Keratinocyte (primary cell): ENCODE measurements at places on chromosomes 6 and 20.

DNA sequence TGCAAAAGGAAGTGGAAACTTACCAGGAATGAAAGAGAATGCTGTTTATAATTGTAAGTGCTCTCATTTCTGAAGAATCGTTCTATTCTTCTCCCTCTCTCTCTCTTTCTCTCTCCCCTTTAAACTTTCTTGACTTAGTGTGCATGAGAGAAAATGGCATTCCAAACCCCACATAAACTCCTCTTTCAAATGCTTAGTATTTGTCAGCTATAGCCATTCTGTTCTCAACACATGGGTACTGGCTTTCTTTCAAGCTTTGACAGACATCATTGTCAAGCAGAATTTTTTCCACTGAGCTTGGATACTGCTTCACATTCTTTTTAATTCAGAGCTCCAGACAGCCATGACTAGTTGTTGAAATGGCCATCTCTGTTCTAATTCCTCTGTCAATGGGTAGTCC is 51.1 kb upstream of the PREP start:
- DNase-seq: no peak

DNA sequence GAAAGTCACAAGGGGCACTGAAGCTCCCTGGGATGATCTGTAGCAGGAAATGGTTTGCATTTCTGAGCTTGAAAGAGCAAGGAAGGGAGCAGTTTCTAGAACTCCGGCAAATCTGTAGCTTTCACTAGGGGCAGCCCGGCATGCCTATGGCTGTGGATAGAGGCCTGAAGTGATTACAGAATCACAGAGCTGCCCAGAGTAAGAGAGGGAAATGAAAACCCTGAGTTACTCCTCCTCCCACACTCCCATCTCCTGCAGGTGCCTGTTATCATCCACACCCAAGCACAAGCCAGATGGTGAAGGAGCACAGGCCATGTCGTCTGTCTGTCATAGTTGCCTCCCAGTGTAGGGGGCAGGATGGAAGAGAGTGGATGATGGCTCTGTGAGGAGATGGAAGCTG is 37.1 kb downstream of the HLA-F start:
- DNase-seq: no peak

- no peak for DNase-seq
Measured at GRCh38 chr20:896501-897025, 19.6 kb downstream of the ANGPT4 start.

DNA sequence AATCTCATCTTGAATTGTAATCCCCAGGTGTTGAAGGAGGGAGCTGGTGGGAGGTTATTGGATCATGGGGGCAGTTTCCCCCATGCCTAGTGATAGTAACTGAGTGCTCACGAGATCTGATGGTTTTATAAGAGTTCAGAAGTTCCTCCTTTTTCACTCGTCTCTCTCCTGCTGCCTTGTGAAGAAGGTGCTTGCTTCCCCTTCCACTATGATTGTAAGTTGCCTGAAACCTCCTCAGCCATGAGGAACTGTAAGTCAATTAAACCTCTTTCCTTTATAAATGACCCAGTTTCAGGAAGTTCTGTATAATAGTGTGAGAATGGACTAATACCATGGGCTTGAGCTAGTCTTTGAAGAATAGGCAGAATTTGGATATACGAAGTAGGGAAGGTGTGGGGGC is 113.9 kb downstream of the RIN2 start:
- DNase-seq: no peak

DNA sequence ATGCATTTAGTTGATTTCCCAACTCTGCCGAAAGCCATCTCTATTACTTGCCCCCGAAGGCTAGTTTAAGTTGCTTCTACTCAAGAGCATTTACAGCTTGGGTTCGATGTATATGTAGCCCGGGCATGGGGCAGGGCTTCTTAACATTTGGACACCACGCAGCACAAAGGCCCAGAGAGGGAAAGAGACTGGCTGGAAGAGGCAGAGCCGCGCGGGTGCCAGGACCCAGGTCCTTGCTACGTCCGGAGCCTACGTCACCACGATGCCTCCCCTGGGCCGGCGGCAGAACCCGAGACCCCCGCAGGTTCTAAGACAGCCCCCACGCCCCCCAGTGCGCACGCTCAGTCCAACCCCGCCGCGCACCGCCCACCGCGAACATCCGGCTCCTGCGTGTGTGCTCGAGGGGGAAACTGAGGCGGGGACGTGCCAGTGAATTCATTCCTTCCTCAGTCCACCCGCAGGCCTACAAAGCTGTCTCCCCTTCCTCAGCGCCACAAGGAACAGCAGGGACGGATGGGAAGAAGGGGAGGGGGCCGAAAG is 367 bp upstream of the PCIF1 start:
- DNase-seq: no peak

DNA sequence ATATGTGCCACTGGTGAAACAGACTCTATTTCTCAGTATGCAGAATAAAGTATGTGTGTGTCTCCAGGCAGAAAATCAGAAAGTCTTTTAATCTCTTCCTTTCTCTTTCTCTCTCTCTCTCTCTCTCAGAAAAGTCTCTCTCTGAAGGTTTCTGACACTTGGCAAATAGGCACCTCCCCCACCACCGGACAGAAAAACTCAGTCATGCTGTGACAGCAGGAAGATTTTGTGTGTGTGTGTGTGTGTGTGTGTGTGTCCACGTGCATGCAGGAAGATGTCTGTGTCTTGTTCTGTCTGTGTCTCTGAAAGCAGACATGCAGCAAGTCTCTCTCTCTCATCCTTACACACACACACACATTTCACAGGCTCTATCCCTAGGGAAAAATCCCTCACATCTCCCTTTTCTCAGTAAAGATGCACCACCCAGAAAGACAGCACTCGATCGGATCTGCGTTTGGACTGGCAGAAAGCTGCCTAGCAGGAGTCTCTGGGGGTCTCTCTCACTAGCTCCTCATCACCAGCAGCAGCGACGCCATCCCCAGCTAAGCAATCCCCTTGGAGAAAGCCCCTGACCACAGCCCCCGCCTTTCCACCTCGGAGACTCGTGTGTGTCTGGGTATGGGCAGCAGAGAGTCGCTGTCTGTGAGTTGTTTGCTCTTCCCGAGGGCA is 98.3 kb downstream of the EDN3 start:
- DNase-seq: no peak

- peak; percentile 33 for DNase-seq
Measured at GRCh38 chr6:52929321-52930164, 20.0 kb upstream of the GSTA3 start.

DNA sequence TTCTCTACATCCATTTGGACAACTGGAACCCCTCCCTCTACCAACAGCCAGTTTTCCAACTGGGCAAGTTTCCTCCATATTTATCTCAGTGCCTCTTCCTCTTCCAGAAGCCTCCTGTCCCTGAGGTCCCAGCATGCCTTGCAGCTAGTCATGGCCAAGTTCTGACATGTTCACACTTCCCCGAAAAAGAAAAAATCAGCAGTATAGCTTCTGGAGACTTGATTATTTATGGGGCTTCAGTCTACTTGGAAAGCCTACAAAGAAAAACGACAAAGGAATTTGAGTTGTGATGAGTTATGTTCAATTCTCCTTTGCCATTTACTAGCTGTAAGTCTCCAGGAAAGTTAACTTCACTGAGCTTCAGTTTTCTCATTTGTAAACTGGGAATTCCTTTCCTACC is 406.5 kb downstream of the MAFB start:
- no peak for DNase-seq

DNA sequence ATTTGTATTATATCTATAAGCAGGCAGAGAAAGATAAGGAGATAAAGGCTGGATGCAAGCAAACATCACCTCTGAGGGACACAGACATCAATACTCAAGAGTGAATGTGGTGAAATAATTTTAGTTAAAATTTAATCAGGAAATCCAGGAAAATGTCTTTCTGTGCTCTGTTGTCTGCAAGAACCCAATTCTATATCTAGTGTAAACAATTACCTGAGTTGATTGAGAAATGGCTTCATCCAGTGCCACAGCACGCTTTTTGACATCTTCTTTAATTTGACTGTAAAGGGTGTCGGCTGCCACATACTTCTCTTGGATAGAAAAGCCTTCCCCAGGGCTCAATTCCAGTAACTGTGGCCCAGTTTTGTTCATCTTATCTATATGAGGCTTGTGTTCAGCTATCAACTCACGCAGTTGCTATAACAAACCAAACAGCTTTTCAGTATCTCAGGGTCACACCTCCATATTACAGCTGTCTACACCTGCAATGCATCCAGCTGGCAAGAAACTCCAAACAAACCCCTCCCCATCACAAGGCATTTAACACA is 131.6 kb downstream of the DST start:
- DNase-seq: no peak

DNA sequence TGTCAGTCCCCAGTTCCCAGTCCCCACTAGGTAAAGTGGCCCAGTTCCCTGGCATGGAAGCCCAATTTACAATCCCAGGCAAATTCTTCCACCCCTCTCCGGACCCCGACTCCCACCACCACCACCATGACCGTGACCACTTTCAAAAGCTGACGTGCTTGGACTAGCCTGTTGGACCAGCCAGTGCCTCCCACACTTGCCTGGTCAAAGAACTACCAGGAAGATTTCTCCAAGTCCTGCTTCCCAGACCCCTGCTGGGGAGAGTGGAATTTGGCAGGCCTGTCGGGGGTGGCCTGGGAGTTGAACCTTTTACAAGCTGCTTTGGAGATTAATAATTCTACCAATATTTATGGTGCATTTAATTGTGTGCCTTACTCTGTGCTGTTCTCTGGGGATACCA is 1.4 kb upstream of the PTPRT start:
- DNase-seq: no peak

- DNase-seq: peak; percentile 94
Measured at GRCh38 chr6:36914227-36914794, 28.6 kb downstream of the C6orf89 start.

GRCh38 chr20:21232546-21233280 is 70.4 kb upstream of the XRN2 start:
- DNase-seq: no peak

- DNase-seq: no peak
Measured at GRCh38 chr6:12092762-12093161, 80.7 kb downstream of the HIVEP1 start.

- no peak for DNase-seq
Measured at GRCh38 chr6:128244751-128245405, 275.5 kb downstream of the PTPRK start.

GRCh38 chr6:35831257-35832007 is 26.3 kb downstream of the LHFPL5 start:
- DNase-seq: no peak

- DNase-seq: no peak
Measured at GRCh38 chr6:12339808-12340487, 49.8 kb downstream of the EDN1 start.

DNA sequence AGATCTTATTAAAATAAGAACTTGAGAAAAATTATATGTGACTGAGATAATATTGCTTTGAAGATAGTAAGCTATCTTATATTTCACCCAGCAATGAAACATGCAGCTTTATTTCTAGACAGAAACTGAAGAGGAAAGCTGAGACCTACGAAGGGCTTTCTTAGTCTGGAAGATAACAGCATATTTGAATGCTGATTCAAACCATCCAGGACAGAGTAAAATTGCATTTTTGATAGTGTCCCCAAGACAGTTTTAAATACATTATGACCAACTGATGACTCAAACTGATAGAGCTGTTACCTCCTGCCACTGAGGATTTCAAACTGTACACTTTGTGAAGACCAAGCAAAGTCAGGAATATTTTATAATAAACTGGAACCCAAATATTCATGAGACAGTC is 409.6 kb downstream of the GRIK2 start:
- no peak for DNase-seq

- no peak for DNase-seq
Measured at GRCh38 chr6:159109391-159109790, 59.8 kb upstream of the FNDC1 start.

DNA sequence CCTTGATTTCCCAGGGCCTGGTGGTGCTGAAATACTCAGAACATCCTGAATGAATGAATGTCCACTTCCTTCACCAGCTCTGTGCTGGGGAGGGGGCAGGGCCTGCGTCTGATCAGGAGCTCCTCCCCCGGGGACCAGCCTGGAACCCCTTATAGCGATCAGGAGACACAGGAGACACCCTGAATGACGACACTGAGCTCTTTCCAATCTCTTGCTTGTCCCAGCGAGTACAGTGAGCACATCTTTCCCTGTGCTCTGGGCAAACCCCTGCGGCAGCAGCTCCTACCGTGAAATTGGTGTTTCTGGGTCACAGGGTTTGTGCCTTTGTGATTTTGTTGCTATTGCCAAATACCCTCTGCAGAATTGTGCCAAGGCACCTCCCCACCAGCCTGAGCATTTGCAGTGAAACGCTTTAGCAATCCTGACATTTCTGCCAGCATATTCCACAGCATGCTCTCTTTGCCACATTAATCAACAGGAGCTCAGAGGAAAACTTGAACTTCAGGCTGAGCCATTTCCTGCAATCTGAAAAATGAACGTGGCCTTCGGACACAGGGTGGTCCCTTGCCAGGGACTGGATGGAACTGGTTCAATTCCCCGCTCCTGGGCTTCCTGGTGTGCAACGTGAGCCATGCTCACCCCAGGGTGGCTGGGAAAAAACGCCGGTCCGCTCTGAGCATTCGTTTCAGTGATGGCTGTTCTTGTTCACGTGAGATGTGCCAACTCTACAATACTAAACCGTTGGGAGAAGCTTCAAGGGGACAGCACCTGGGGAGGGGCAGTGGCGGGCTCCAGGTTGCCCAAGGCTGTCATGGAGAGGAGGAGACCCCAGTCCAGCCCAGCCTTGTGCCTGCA is 23.1 kb upstream of the MRGBP start:
- DNase-seq: no peak

- peak; percentile 90 for DNase-seq
Measured at GRCh38 chr6:45655745-45656476, 278.2 kb upstream of the SUPT3H start.

DNA sequence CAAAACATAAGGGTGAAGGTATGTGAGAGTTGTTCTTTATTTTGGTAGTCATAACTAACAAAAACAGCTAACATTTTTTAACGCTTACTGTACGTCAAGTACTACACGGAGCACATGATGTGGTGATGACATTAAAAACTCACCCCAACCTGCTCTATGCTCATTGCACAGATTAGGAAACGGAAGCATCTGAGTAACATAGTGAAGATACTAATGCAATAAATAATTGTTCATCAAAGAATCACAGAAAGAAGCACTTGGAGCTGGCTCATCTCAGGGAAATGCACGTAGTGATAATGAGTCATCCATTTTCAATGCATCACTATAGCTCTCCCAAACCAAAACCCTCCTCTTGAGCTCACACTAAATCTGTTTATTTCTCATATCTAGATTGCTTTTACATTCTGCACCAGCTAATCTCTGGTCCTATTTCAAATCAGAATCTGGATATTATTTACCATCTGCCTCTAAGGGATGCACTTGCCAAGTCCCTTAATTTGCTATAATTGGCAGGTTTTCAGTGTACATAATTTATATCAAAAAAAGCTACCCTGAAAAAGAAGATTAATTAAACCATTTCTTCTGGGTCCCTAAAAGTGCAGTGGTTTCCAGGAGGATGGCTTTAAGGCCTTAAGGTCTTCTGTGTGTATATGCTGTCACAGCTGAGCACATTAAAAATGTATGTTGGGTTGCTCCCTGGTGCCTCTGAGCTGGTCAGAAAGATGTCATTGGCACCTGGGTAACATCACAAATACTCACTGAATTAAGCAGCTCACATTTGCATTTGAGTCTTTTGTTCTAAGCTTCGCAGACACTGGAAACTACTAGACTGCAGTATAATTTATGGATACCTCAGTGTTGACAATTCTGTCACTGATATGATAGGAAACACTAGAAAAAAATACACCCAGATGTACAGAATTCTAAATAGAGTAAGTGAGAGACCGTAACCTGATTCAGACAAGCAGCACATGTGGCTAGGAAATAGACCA is 677.4 kb upstream of the CITED2 start:
- peak; percentile 96 for DNase-seq
